ENCODE measurements at places on chromosomes 6 and 20. TPM values are rescaled to one million over a fixed set of nuclear protein-coding genes. Genes with fewer than 3 reads are reported as not detected.

- DNase-seq = no peak
Measured at GRCh38 chr6:15970517-15970916, 158.4 kb upstream of the MYLIP start.

DNA sequence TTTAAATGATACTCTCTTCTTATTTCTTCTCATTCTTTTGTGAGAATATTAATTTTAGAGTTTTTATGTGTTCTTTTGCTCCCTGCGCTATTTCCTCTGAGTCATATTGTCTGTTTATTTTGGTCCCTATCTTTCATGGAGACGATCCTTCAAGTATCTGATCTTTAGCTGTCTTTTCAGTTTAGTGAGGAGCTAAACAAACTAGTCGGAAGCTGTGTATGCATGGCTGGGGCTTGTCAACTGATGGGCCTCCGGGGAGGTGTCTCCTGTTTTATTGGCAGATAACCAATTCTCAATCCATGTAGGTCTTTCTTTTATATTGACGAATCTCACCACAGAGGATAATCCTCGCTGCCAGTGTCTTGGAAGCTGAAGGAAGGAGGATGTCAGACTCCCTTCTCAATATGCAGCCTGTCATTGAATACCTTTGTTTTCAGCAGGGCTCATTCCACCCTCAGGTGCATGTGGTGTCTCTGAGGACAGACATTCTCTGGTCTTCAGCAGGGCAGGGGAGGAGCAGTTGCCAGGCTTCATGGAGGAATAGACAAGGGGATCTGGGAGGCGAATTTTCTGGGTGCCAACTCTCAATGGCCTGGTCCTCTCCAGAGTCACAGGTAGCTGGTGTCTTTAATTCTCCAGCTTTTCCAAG, 64.9 kb downstream of the RNF182 start:
- no peak for DNase-seq

The KCNK16 gene
- total RNA-seq = not detected

DNA sequence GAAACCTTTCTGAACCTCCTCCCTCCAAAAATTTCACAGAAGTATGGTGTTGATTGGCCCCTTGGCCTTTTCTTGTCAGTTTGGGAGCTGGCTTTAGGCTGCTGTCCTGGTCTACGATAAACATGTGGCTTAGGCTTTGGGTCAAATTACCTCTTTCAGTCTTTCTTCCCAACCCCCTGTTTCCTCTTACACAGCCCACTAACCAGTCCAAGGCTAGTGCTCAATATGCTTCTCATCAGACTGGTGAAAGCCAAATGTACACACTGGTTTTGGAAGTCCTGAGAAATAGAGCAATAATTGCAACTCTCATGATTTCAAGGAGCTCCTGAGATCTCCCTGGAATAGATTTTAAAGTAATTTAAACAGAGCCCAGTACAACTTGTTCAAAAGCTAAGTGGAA, 933.7 kb upstream of the GJE1 start:
- DNase-seq = no peak

DNA sequence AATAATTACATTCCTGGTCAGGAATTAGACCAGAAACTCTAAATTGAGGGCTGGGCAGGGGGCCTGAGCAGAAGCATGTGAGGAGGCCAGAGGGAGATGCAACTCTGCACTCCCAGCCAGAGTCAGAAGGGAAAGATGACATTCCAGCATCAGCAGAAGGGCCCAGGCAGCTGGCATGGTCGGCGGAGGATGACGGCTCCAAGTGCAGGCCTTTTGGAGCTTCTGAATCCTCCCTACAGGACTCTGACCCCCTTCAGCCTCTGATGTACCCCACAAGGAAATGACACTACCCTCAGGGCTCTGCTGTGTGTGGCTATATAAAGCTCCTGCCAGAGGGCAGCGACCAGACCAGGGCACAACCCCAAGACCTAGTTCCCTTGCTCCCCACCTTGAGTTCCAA, 1.9 kb downstream of the LRFN2 start:
- DNase-seq = no peak

DNA sequence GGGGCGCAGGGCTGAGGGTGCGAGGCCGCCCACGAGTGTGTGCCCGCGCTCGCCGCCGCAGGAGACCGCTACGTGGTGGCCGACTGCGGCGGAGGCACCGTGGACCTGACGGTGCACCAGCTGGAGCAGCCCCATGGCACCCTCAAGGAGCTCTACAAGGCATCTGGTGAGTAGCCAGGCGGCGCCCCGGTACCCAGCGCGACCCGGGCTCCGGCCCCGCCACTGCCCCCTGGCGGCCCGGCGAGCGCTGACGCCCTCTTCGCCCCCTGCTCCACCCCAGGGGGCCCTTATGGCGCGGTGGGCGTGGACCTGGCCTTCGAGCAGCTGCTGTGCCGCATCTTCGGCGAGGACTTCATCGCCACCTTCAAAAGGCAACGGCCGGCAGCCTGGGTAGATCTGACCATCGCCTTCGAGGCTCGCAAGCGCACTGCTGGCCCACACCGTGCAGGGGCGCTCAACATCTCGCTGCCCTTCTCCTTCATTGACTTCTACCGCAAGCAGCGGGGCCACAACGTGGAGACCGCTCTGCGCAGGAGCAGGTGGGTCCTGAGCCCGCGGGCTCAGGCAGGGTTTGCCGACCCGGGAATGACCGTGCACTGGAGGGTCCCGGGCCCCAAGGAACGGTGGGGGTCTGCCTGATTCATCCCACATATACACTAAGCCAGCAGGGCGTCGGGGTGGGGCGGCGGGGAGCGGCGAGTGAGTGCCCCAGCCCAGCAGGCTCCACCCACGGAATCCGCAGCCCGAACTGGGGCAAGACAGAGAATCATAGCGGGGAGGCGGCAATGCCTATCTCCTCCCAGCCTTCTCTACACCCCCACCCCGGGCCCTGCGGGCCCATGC, 17.4 kb downstream of the HSPA12B start:
- no peak for DNase-seq

GRCh38 chr6:133203344-133203697, 37.8 kb upstream of the EYA4 start:
- no peak for DNase-seq

- no peak for DNase-seq
Measured at GRCh38 chr20:40958598-40958997, 70.0 kb upstream of the TOP1 start.

The SNX21 gene
- total RNA-seq = 28.4 TPM

DNA sequence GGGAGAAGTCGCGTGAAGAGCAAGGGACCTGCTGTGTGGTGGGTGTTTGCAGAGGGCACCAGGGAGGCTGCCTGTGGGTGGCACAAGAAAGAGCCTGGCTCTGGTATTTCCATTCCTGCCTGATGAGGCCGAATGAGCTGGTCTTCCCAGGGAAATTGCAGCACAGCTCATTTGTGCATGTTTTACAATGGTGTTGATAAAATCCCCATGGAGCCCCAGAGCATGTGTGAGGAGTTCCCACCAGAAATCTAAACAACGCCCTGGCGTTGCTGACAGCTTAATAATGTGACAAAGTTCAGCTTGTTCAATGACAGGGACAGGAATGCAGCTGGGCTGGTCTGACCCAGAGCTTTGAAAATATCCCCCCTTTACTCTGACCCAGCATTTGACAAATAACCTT, 135.5 kb downstream of the CLIC5 start:
- no peak for DNase-seq

Measured in kidney epithelial cell (primary cell).